ENCODE measurements at places on chromosomes 12 and 14.

DNA sequence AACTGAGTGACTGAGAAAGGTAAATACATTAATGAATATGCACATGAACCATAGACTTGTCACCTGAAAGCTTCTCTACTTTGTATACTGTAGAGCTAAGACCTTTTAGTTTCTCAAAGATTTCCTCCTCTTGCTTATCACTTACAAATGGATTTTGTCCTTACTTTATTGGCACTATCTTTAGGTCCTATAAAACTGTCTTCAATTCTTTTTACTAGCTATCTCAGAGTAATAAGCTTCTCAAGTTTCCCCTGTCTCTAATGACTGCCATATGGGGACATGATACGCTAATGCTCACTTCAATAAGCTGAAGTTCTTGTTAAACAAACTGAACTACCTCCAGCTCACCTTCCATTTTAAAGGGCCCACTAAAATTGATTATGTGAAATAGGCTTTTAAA lies 468.2 kb upstream of the CCDC196 start:
- no peak for DNase-seq

DNA sequence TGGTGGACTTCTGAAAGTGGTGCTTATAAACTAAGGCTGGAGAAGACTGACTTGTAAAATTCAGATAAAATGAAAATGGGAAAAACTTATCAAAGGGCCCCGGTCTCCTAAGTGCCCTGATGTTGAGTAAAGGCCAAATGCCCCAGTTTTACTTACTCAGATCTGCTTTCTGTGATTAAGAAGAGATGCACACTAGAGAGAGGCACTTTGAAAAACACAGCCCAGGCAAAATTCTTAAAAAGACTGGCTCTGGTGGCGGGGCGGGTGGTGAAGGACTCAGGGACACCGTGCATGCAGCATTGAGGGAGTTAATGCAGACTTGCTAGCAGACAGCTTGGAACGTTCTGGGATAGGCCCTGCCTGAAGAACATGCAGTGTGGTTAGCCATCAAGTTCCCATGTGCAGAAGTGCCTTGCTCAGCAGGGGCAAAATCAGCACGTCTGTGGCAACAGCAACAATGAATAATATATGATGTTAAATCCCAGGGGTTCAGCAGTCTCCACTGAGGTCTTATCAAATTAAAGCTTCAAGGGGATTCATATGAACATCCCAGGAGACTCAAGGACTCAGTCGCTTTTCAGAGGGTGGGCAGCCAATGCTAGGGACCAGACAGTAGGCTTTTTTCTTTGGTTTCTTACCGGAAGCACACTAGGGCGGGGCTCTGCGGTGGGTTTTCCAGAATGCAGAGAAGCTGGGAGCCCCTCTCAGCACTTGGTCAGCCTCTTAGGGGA lies 105.0 kb downstream of the DAD1 start:
- no peak for DNase-seq

- no peak for DNase-seq
Measured at GRCh38 chr12:132559652-132560363, 50.6 kb downstream of the LRCOL1 start.

- DNase-seq: no peak
Measured at GRCh38 chr12:2641207-2641606, 153.6 kb upstream of the FKBP4 start.

DNA sequence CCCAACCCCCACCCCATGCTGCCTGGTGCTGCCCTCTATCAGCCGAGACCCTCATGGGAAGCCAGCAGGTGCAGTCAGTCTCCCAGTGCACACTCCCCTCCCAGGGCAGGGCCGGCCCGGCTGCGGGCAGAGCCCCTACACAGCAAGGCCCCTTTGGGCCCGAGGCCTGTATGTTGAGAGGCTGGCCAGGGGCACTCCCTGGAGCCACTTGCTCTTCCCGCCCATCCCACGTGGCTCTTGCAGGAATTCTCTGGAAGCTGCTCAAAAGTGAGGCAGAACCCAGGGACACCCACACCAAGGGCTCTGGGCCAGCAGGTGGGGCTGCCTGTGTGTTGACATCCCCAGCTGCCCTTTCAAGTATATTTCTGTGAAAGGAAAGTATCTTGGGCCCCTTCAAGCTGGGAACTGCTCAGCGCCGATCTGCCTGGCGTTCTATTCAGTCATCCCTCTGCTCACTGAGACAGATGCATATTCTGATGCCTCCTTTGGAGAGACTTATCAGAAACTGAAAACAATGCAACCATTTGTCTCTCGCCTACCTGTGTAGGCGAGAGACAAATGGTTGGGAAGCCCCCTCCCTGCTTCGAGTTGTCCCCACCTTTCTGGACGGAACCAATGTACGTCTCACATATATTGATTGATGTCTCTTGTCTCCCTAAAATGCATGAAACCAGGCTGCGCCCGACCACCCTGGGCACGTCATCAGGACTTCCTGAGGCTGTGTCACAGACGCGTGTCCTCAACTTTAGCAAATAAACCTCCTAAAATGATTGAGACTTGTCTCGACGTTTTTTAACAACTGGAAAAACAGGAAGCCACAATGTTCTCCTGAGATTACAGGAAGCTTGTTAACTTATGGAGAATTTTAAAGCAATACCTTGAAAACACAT lies 6.0 kb downstream of the GPR132 start:
- no peak for DNase-seq

DNA sequence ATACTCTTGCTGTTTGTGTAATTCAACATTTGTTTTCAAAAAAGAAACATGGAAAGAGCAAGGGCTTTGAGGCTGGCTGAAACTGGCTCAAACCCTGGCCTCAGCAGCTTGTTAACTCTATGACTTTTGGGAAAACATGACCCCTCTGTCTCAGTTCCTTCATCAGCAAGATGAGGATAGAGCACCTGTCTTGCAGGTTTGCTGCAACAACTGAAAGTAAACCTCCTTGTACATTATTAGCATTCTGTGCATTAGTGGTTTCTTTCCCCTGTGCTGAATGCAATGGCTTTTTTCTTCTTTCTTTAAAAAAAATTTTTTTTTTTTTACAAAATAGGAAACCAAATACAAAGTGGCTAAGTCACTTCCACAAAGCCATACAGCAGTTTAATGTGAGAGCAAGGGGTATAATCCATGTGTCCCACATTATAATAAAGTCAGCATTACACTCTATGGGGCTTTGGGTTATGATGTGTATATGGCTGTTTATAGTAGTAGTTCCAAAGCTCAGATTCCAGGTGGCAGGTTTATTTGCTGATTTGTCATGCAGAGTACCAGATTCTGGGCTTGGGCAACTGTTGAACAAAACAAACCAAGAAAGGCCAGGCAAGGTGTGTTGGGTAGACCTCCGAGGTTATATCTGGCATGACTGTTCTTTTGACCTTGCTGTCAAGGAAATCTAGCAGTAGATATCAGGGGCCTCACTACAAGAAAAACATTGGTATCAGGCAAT lies 194.5 kb upstream of the CNOT2 start:
- no peak for DNase-seq

Data from AG04449 (cell line).